ENCODE measurements at places on chromosomes 2 and 18. TPM values are rescaled to one million over a fixed set of nuclear protein-coding genes. Genes with fewer than 3 reads are reported as not detected.

Gene PKP4
- total RNA-seq = 83.4 TPM

GRCh38 chr2:25561136-25561850, 112.1 kb downstream of the DTNB start:
- no peak for DNase-seq

- no peak for DNase-seq
Measured at GRCh38 chr2:12298352-12298751, 418.4 kb upstream of the TRIB2 start.

DNA sequence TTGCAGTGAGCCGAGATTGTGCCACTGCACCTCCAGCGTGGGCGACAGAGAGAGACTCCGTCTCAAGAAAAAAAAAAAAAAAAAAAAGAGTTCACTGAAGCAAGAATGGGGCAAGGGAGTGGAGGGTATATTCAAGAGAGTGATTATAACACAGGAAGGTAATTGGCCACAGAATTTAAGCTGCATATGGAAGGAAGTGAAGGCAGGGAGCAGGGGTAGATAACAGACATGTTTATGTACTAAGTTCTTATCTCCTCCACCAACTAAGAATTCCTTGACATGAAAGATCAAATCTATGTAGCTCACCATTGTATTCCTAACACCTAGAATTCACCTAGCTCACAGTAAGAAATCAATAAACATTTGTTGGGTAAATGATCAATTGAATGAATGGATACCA, 37.3 kb downstream of the GKN2 start:
- no peak for DNase-seq

GRCh38 chr2:187009483-187010239, 160.7 kb upstream of the ZSWIM2 start:
- DNase-seq = no peak

All from urinary bladder (tissue), 4 donors.